ENCODE measurements at places on chromosomes 4 and X.

GRCh38 chr4:55980725-55981124 is 32.0 kb downstream of the CEP135 start:
- DNase-seq: no peak

DNA sequence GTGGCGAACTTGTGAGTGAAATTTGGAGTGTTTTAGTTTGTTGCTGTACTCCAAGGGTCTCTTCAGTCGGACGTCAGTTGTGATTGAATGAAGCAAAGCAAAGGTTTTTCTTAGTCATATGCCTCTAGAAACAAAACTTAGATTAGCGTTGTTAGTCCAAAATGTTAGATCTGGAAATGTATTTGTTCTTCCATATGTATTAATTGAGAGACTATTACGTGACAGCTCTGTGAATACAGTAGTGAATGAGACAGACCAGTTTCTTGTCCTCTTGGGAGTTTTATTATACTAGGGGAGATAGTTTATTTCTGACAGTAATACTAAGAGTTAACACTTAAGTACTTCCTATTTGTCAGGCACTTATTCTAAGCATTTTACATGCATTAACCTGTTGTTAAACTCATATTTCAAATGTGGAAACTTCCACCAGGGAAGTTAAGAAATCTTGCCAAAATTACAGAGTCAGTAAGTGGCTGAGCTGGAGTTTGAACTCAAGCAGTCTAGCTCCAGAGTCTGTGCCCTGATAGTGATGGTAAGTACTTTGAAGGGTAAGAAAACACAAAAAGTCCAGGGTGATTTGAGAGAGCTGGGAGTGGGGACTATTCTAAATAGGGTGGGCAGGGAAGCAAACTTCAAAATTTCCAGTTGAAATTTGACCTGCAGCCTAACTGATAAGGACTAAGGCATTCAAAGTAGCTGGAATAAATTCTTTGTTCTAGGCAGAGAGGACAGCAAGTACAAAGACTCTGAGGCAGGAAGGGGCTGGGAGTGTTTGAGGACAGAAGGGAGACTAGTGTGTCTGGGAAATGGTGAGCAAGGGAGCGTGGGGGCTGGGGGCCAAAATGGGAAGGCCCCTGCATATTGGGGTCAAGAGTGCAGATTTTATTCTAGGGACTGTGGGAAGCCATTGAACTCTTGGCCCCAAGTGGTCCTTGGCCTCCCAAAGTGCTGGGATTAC is 17.0 kb downstream of the ADD1 start:
- no peak for DNase-seq

DNA sequence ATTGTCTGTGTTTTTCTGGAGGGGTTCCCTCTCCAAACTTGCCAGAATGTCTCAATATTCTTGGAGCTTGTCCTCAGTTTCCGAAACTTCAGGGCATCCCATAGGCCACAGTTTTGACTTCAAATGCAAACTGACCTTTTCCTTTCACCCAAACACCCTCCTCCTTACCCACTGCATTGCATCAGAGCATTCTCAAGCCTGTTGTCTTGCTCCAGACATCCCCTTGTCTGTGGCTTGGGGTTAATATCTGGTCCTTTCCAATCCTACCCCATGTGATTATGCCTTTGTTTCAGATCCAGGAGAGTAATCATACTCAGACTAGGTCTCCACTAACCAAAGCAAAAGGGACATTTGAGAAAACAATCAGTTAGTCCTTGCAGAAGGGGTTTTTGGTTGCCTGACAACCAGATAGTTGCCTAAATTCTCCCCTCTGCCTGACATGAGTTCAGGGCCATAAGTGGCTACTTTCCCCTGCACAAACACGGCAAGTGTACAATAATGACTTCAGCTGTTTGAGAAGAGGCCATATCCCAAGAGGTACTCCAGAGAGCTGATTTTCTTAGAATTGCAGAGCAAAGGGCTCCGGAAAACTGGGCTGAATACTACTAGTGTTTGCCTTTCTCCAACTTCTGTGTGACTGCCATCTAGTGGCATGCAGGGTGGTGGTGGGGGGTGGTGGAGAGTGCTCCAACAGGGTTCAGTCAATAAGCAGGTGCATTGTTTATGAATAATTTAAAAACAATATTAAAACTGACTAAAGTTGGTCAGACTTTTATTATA is 130.2 kb downstream of the CHRDL1 start:
- peak; percentile 12 for DNase-seq

GRCh38 chr4:1549638-1550035 is 134.5 kb downstream of the FAM53A start:
- DNase-seq: no peak

DNA sequence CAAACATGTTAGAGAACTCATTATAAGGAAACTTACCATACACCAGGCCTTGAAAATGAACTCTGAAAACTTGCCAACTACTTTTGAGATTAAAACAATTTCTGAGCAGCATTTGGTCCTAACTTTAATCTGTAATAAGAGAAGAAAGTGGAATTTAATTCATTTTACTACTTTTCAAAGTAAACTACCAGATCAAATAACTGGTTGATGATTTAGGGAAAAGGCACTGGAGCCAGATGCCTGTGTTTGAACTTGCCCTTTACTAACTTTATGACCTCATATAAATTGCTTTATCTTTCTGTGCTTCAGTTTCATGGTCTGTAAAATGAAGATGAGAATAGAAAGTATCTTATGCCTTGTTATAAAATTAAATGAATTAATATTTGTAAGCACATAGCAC is 159.9 kb upstream of the PCDH18 start:
- no peak for DNase-seq

GRCh38 chrX:23901805-23902204 is 5.9 kb downstream of the APOO start:
- DNase-seq: peak; percentile 49

DNA sequence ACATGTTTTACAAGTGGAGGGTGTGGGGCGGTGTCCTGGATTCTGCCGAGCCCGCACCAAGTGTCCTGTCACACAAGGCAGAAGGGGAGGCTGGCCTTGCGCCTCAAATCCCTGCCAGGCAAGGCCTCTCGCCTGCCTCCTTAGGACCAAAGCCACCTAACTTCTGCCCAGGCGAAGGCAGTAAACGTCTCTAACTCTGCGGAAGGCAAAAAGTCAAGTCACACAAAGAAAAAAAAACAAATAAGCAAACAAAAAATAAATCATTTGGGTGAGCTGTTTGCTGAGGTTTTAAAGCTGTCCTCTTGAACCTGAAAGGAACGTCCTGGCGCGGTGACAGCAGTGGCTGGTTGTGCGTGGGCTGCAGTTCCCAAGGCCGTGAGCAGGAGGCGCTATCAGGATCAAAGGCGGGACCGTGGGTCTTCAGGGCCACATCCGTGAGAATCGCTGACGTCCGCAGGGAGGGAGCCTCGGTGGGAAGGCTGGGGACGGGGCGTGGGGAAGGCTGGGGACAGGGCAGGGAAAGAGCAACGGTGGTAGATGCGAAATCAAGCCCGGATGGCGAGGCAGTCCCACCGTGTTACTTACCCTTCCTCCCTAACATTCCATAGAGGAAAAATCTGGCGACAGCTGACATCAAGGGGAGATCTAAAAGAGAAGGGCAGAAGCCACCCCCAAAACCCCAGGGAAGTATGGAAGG is 99.1 kb downstream of the TRAPPC11 start:
- DNase-seq: no peak

DNA sequence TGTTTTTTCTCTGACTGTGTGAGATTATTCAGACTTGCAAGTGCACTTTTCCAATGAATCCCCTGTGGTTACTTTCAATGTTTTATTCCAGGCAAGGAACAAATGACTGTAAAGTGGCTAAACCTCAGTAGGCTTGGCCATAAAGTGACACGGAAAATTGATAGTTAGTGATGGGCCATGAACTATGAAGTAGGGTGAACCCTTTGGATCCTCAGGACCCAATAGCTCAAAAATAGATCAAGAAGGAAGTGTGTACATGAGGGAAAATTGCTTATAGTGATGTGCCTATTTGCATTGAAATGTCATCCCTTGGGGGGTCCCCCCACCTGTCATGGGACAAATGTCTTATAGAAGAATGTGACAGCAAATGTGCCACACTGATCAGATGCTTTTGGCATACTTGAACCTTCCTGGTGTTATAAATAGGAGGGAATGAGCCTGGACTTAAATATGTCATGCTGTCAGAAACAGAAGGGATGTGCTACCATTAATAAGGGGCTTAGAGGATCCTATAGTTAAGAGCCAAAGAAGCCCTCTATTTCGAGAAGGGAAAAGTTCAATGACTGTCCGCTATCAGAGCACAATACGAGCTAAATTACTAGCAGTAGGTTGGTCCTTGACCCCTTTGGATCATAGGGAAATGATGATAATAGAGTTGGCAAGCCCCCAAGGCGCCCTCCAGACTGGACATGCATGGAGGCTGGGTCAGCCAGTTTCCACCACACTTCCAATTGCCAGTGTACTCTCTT is 30.3 kb downstream of the SLC16A2 start:
- no peak for DNase-seq

DNA sequence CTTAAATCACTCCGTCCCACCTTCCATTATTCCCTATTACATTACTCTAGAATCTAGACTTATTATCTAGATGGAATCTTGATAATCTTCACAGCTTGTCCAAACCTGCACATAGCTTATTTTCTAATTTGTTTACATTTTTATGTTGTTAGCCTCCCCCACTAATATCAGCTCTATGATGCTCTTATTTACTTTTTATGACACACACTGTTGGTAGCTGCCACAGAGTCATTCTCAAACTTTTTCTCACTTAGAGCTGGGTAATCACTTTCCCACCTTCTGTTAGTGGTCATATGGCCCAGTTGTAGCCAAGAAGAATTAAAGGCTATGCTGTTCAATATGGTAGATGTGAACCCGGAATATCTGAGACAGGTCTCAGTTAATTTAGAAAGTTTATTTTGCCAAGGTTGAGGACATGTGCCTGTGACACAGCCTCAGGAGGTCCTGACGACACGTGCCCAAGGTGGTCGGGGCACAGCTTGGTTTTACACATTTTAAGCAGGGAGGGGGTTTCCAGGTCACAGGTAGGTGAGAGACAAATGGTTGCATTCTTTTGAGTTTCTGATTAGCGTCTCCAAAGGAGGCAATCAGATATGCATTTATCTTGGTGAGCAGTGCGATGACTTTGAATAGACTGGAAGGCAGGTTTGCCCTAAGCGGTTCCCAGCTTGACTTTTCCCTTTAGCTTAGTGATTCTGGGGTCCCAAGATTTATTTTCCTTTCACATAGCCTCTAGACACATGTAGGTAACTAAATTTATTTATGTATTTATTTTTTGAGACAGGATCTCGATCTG is 7.0 kb upstream of the ADGRA3 start:
- no peak for DNase-seq

GRCh38 chr4:189162888-189163287 is 777.8 kb upstream of the FRG1 start:
- no peak for DNase-seq

GRCh38 chrX:37993837-37994619 is 12.3 kb upstream of the SYTL5 start:
- DNase-seq: no peak

DNA sequence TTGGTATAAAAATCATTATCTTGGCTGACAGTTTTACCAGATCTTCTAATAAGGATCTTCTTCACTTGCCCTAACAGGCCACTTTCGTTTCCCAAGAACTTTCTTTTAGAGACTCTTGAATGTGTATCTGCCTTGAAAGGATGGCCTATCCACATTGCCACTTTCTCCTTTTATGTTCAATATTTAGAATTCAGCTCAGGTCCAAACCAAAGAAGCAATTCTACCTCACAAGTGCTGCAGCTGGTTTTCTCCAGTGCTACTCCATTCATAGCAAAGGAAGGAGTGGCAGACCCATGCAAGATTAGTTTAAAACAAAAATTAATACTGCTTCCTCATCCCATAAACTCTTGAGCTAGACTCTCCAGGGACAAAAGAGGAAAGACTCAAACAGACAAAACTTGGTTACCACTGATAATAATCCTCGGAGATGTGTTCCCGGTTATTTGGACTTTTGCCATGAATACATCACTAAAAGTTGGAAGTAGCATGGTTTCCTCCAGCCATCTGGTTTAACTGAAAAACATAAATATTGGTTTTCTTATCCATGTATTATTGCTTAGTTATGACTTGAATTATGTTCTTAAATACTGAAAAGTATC is 401.8 kb downstream of the PABPC4L start:
- no peak for DNase-seq

- DNase-seq: no peak
Observed at GRCh38 chr4:124534131-124534530, 178.4 kb downstream of the ANKRD50 start.

DNA sequence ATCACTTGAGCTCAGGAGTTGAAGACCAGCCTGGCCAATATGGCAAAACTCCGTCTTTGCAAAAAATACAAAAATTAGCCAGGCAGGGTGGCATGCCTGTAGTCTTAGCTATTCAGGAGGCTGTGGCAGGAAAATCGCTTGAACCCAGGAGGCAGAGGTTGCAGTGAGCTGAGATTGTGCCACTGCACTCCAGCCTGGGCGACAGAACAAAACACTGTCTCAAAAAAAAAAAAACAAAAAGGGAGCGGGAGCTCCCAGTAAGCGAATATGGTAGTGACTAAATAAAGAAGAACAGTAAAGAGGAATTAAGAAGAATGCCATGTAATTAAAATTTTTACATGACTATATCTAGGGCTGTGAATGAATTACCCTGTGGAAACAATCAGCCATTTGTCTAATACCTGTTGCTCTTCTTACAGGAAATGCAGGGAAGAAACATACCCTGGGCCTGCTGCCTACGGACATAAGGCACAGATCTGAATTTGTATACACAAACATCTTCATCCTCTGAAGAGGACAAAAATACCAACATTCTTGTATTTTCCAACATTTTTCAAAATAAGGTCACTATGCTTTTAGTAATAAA is 11.4 kb downstream of the WDFY3 start:
- no peak for DNase-seq

DNA sequence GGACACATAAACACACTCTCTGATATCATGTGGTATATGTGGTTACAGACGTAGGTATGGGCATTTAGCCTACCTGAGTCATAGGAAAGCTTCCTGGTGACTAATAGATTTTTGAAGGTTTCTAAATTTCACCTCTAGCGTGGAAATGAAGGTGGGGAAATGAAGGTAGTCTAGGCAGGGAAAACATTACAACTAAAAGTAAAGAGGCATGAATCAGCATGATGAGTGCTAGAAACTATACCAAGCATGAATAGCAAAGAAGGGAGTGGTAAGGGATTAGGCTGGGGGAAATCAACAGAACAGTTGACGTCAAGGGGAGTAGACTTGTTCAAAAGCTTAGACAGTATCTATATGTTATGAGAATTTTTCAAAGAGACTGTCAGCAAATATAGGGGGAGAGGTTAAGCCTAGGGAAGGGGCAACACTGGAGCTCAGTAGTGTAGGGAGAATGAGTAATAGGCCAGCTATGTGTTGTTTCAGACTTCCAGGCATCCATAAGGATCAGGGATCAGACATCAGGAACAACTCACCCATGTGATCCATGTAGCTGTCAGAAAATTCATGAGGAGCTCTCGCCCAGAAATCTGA is 279.3 kb upstream of the DIPK2B start:
- peak; percentile 28 for DNase-seq

GRCh38 chr4:163598489-163598888 is 104.0 kb downstream of the TMA16 start:
- no peak for DNase-seq

Measured in AG08396 (cell line).